ENCODE measurements at places on chromosomes 1 and 21.

GRCh38 chr21:33487996-33488395 lies 3.5 kb downstream of the DNAJC28 start:
- DNase-seq: no peak

- no peak for DNase-seq
Measured at GRCh38 chr21:44773291-44773932, 28.2 kb downstream of the UBE2G2 start.

DNA sequence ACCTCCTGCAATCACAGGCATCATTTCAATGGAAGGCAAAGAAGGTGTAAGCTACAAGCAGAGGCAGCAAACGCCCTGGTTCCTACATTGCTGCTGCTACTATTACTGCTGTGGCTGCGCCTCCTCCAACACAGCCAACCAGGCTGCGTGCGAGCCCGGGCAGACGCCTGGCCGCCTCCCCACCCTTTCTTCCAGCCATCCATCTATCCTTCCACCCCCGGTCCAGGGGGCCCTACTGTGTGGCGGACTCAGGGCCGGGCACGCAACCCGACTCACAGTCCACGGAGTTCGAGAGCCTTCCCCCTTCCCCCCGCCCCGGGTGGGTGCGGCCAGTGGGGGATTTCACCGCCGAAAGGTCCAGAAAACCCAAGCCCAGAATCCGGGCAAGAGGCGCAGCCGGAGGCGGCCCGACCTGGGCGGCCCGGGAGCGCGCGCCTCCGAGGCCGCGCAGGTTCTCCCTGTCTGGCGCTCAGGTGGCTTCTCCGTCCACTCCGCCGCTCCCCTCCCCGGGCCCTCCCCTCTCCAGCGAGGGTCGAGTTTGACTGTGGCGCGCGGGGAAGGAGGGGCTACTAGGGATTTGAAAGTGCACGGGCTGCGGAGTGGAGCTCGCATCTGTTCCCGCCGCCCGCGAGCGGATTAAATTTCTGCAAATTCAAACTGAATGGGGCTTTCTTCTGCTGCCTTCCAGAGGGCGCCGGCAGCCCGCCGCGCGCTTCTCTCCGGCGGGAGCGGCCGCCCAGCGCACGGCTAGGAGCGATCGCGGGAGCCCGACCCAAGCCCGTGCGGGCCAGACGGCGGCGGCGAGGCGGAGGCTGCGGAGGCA lies at the start of gene HUNK:
Gene HUNK, plus strand, starts transcription at position 569 of the 823 bp plus-strand sequence. CDS start 655 bp downstream, outside the sequence.
- no peak for DNase-seq

GRCh38 chr1:244980605-244981004 lies 116.3 kb upstream of the HNRNPU start:
- DNase-seq: no peak

DNA sequence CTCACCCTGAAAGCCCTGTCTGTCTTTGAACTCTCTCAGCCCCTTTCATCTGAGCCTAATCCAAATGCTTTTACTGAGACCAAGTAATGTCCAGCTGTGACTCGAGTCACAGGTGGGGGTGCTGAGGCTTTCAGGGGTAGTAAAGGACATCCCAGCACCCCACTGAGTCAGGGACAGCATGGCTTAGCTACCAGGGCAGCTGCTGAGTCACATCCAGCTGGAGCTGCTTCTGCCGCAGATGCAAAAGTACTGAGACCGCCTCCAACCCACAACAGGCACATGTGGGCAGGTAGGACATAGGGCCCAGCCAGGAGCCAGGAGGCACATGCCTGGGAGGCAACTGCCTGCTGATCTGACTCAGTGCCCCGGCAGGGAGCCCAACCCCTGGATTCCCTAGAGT lies 6.7 kb upstream of the VSIG8 start:
- DNase-seq: no peak

- no peak for DNase-seq
Measured at GRCh38 chr1:227035316-227035715, 95.2 kb downstream of the COQ8A start.

DNA sequence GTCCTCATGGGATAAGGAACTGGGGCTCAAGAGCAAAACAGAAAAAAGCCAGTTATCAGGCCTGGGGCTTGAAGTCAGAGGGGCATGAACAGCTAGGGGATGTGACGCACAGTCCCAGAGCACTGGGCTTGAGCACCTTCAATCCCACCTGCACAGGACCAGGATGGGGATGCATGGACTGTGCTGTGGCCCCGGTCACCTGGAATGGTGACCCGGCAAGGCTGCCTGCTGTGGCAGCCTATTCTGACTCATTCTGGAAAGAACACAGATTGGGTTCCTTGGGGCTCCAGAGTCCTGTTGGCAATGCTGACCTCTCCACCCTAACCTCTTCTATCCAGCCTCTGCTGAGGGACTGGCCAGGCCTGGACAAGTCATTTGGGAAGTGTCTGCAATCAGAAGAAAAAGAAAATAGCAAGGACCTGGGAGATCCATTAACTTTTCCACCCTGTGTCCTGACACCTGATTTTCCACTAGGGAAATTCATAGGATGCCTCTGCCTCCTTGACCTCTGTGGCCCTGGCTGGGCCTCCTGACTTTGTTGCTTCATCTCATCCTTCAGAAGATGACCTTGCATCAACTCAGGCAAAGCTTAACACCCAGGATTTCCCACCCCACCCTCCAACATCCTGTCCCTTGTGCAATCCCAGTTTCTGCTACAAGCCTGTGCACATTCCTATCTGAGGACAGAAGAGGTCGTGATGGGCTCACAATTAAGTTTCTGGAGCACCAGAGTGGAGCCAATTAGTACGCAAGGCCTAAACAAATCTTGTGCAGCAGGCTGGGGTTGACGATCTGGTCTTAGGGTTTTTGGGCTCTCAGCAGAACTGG lies 17.9 kb upstream of the FMOD start:
- no peak for DNase-seq

DNA sequence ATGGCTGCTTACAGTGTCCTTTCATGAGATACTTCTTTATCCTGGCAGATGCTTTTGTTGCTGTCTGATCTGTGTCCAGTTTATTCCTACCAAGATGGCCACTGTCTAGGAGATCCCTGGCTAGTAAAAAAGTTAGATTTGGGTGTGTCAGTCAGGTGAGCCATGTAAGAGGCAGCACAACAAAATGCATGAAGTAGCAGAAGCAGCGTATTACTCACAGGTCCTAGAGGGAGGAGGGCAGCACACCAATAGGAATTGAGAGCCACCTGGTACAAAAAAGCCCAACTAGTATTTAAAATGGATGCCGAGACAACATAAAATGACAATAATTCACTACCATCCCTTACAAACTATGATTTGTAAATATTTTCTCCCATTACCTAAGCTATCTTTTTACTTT lies 22.8 kb upstream of the ZNF697 start:
- DNase-seq: no peak

DNA sequence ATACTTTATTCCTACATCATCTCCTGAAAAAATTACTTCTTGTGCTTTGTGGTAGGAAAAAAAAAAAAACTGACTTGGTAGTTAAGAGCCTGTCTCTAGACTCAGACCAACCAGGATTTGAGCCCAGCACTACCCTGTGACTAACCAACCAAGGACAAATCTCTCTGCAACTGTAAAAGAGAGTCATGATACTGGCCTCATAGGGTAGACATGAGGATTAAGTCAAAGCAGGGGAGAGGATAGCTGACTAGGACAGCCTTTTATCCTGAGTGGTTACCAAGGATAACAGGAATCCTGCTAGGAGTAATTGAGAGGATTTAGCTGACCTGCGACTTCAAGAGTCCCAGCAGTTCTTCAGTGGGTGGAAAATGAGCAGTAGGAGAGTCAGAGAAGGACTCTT lies 112.8 kb downstream of the C1orf21 start:
- no peak for DNase-seq

DNA sequence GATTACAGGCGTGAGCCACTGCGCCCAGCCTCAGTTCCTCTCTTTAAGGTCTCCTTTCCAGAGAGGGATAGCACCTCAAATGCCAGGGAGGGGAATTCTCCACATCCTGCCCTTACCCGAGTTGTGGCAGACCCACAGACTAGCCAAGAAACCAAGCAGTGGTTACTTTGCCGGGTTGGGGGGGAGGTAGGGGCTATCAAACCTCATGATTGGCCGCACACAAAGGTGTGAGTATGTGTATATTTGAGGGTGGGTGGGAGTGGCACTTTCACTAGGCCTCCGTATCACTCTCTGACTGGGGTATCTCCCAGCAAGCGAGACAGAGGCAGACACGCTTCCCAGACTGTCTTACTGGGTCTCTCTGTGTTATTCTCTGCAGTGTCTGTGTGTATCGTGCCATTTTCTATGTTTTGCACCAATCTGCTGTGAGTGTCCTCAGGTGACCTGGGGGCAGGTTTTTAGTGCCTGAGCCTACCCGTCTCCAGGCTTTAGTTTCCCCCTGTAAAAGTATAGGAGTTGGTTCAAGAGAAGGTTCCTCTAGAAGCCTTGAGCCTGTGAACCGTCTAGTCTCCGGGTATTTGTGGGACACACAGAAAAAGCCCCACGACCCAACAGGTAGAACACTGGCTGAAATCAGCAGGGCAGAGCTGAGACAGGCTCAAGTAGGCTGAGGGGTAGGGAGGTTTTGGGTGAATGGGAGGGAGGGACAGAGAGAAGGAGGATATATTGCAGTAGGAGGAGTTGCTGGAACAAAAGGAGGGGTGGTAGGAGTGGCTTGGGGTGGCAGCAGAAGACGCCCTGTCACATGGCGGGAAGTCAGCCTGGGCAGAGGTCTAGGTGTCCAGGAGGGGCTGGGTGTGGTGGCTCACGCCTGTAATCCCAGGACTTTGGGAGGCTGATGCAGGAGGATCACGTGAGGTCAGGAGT lies 10.3 kb downstream of the LMNA start:
- DNase-seq: no peak

- DNase-seq: no peak
Measured at GRCh38 chr1:2474104-2474844, 1.8 kb upstream of the PLCH2 start.

DNA sequence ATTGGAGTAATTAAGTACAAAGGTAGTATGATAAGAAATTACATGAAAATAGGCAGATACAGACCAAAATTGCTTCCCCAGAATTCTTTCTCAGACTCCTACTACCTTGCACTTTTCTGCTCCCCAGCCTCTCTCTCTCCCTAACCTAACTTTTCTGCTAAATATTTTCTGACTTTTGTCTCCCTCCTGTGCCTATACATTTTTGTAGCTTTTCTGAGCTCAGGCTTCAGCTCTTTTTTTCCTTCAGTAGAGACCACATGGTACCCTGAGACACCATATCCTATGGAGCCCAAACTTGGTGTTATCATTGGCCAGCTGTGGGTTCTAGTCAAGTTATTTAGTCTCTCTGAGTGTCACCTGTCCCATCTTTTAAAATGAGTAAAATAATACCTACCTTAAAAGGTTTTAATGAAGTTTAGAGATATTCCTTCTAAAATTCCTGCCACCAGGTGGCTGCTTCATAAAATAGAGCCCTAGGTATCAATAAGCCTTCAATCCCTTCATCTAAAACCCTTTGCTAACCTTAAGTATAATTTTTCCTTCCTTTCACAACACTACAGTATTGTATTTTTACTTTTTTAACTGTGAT lies 237.6 kb upstream of the DUSP10 start:
- no peak for DNase-seq

DNA sequence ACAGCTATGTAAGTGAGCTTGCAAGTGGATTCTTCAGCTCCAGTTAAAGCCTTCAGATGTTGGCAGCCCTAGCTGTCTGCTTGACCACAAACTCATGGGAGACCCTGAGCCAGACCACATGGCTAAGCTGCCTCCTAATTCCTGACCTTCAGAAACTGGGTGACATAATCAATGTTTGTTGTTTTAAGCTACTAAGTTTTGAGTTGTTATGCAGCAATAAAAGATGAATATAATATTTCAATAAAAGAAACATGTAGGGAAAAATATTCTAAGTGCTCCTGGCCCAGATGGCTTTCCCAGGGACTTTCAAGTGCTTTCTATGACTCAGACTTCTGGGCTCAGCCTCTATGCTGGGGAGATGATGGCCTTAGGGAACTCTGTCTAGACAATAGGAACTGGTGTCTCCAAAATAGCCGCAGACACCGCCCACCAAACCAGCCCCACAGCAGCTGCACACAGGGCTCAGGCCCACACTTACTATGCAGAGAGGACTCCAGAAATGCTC lies 20.3 kb upstream of the AZIN2 start:
- DNase-seq: no peak

DNA sequence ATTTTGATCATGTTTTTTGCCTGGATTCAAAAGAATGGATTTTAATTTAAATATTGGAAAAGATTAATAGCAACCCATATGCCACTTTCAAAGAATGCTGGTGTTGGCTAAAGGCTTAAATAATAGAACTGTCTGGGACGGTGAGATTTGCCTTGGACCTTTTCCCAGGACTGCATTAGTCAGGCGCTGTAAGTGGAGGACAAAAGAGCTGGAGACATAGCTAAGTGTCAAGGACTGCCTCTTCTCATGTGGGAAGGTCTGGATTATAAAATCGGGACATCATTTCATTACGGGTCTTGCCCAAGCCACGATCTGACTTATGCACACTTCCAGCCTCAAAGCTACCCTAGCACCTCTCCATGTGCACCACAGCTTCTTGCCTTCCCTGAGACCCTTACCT lies 458.5 kb upstream of the DEPDC1 start:
- DNase-seq: no peak

DNA sequence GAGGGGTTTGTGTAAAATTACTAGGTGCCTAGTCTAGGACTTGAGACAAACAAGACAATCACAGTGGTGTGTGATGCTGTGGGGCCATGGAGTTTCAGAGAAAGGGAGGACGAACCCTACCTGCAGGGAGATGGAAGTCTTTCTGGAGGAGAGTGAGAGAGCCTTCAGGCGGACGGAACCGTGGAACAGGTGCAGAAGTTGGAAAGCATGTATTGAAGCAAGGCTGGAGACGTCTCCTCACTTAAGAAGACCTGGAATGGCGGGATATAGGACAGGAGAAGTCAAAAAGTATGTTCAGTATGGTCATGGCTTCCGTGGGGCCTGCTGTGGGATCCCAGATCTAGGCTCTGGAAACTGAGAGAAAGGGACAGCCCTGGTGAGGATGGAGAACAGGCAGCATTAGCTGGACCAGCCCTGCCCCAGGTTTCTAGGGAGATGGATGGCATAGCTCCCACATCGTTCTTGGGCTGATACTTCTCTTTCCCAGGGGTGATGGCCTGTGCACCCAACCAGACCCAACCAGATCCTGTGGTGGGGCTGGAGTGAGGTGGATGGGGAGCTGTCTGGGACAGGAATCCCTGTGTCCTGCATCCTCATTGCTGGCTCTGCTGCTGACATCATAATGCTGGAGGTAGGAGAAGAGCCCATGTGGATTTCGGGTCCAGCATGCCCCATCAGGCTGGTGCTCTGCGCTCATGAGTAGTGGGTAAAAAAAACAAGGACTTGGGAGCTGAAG lies 15.0 kb upstream of the LRP8 start:
- DNase-seq: no peak

DNA sequence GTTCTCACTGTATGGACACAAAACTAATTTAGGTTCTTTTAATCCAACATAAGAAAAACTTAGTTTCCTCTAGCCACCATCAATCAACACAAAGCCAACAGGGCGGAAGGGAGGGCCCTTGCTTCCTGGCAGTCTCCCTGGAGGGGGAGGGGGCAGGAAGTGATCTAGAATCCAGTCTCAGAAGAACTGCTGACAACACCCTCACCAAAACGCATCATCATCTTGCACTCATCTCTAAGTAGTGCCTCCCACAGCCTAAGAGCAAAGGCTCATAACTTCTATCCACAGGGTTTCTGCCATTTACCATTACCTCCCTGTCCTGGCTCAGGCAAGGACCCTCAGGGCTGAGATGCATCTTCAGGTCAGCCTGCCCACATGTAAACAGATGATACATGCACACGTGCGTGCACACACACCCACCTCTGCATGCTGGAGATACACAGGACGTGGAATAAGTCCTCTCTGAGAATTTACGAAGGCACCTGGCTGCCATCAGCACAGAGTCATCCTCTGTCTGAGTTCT lies 20.5 kb downstream of the HIVEP3 start:
- DNase-seq: no peak

Measured in esophagus squamous epithelium (tissue), 5 donors.